Activated CD8-positive, alpha-beta memory T cell treated with anti-CD3 and anti-CD28 coated beads, Interleukin-2, amount 50 U/mL, for 48 hours (primary cell): ENCODE measurements at places on chromosomes 1 and 21.

DNA sequence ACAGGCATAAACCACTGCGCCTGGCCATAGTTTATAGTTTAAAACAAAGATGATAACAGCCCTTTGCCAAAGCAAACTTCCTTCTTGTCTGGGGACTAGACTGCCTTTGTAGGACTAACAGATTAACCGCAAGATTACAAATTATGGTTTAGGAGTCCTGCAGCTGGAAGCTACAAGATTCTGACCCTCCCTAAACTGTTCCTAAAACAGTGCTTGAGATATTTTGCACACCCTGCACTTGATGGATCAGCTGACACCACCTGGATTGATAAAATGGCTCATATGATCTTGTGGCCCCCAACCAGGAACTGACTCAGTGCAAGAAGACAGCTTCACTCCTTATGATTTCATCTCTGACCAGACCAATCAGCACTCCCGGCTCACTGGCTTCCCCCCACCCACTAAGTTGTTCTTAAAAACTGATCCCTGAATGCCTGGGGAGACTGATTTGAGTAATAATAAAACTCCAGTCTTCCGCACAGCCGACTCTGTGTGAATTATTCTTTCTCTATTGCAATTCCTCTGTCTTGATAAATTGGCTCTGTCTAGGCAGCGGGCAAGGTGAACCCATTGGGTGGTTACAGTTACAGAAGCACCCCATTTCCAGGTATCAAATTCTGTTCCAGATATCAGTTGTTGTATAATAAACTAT, 13.8 kb upstream of the RNF11 start:
- no peak for DNase-seq

GRCh38 chr1:237903961-237904360, 13.2 kb upstream of the ZP4 start:
- no peak for DNase-seq

DNA sequence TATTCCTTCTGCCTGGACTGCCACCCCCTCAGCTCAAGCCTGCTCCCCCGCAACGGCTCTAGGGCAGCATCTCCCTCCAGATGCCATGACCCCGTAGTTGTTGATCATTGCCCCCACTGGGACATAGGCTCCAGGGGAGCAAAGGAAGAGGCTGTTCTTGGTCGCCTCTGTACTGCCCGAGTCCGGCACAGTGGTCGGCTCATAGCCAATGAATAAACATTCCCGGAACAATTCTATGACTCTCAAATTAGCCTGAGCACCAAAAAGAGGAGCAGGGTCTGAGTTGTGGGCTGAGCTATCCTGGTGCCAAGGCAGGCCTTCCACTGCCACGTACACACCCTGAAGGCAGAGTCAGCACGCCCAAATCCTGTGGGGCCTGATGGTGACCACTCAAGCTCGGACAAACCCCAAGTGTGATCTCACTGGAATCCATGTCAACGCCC, 33.1 kb downstream of the CAPZB start:
- no peak for DNase-seq

DNA sequence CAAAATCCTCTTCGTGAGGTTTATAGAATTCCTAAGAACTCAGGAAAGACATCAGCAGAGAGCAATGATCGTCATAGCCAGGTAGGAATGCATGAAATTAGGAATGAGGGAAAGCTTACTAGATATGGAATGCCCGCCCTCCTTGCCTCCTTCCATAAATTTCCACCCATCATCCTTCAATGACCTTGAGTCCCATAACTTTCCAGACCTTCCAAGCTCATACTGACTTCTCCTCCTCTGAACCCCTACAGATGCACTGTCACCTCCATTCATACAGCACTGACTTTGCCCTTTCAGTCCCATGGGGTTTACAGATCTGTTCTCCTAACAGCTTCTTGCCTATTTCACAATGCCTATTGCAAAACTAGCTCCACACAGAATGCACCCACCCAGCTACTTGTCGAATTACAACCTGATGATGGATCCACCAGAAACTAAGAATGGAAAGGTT, 23.8 kb upstream of the PPP1R15B start:
- no peak for DNase-seq

DNA sequence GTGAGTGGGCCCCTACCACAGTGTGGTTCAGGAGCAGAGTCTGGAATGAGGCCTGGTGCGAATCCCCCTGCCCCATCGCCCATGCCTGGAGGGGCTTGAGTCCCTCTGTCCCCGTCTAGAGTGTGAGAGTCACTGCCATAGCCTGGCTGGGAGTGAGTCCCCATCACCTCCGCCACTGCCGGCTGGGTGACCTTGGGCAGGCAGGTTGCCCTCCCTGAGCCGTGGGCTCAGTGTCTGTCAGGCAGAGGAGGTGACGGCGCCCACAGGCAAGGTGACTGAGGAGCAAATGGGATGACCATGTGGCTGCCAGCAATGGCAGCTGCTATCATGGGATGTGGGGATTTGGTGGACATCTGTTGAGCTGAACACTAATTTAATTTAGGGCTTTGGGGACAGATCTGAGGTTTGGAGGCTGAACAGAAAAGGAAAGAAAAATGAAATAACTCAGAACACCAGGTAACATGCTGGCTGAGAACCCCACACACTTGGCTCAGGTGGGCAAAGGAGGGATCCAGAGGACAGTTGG, 38.1 kb upstream of the GPR153 start:
- DNase-seq: no peak

GRCh38 chr21:34941162-34941561, 107.9 kb downstream of the RUNX1 start:
- no peak for DNase-seq

GRCh38 chr1:209425959-209426358, 157.6 kb upstream of the CAMK1G start:
- DNase-seq: no peak
